Fibroblast of lung (primary cell): ENCODE measurements at places on chromosomes 7 and 10.

DNA sequence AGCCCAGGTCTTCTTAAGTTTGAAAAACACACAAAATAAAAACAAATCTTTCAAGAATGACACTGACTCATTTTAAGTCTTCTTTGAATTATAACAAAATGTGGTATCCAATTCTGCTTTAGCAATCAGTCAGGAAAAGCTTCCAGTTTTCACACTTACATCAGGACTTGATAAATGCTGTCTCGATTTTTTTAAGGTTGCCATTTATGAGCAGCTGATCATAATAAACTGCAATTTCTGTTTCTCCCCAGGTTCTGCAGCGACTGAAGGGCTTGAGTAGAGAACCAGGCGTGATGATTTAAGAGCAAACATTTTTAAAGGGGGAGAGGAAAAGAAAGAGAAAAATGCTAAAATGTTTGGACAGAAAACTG, 71.1 kb downstream of the FAM107B start:
- no peak for DNase-seq

DNA sequence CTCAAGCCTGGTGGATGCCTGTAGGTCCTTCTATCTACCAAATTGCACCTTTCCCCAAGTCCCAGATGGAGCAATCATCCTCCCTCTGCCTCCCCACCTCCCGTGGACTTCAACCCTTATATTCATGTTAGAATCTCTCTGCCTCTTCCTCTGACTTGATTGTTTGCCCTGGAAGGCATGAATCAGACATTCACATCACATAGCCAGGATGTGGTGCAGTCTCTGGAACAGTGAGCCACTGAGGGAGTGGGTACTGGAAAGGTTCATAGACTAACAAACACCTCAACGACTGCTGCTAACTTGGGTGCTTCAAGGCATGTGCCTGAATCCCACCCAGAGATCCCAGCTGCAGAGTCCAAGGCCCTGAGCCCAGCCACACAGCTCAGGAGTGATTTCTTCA, 494.0 kb downstream of the TNS3 start:
- peak; percentile 65 for DNase-seq

GRCh38 chr10:24605141-24605540, 118.5 kb downstream of the ARHGAP21 start:
- no peak for DNase-seq

- peak; percentile 100 for DNase-seq
Observed at GRCh38 chr7:19404912-19405329, 259.7 kb upstream of the FERD3L start.

GRCh38 chr7:29005829-29006228, 47.7 kb upstream of the TRIL start:
- peak; percentile 73 for DNase-seq

GRCh38 chr7:105127179-105127578, 113.2 kb downstream of the KMT2E start:
- no peak for DNase-seq

GRCh38 chr10:102850025-102850518, 4.0 kb upstream of the BORCS7 start:
- no peak for DNase-seq

GRCh38 chr7:148434181-148434757, 156.3 kb upstream of the C7orf33 start:
- no peak for DNase-seq
